Stimulated activated CD8-positive, alpha-beta memory T cell treated with anti-CD3 and anti-CD28 coated beads, Interleukin-2, amount 100 ng/mL, for 1 hour (primary cell): ENCODE measurements at places on chromosomes 12 and 14.
A peak's percentile ranks its signal among the peaks of the same experiment; 100 is the strongest.

GRCh38 chr12:92144631-92145480 lies 790 bp downstream of the BTG1 start:
- DNase-seq, result peak; percentile 21

GRCh38 chr12:69509904-69510827 lies 40.0 kb downstream of the FRS2 start:
- DNase-seq, result no peak

GRCh38 chr12:131242741-131243496 lies 289.2 kb downstream of the ADGRD1 start:
- DNase-seq, result no peak

- DNase-seq, result no peak
These were observed 172.4 kb upstream of the CAND1 start for GRCh38 chr12:67096533-67097318.

DNA sequence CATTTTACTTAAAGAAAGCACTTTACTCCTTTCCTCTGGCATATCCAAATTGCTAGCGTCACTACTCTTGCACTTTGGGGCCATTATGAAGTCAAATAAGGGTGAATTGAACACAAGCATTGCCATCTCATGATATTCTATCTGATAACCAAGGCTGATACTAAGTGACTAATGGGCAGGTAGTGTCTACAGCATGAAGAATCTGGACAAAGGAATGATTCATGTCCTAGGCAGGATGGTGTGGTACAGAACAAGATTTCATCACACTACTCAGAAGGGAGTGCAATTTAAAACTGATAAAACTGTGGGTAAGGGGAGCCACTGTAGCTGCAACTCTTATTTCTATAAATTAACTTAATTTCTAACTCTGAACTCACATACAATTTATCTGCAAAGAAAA lies 7.7 kb upstream of the SLC6A15 start:
- no peak for DNase-seq

GRCh38 chr12:66662729-66663128 lies 16.1 kb downstream of the GRIP1 start:
- DNase-seq, result no peak

- DNase-seq, result no peak
These were observed 759 bp upstream of the ACVR1B start for GRCh38 chr12:51950682-51951198.

DNA sequence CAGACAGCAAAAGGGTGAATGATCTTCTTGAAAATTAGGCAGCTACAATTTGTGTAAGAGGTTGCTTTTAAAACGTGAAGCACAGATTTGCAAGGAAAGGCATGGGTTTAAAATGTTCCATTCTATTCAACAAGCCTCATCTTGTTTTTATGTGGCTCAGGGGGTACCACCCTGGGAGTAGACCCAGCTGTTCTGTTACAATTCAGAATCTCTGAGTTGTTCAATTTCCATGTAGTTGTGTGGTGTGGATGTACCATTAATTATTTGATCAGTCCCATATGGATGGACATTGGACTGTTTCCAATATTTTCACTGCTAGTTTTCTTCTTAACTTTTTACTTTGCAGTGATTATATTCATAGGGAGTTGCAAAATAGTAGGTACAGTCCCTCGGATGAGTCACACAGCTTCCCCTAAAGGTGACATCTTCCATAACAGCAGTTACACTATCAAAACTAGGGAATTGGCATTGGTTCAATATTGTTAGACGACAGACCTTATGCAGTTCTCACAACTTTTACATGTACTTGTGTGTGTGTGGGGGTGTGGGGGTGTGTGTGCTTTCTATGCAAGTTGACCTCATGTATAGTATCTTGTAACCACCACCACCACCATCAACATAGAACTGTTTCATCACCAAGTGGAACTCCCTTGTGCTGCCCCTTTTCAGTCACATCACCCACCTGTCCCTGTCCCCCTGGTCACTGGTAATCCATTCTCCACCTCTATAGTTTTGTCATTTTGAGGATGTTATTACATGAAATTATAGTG lies 59.0 kb upstream of the CAPRIN2 start:
- DNase-seq, result no peak

GRCh38 chr12:67853204-67853603 lies 136.0 kb upstream of the IFNG-AS1 start:
- DNase-seq, result no peak
